Subcutaneous adipose tissue (tissue), 4 donors: ENCODE measurements at places on chromosomes 2 and 18. TPM values are rescaled to one million over a fixed set of nuclear protein-coding genes. Genes with fewer than 3 reads are reported as not detected.

Gene PDE11A
- total RNA-seq = not detected

Gene TMEM247
- not detected for total RNA-seq

Gene CAPN13
- total RNA-seq = not detected

Gene NGEF
- not detected for total RNA-seq

Gene ACMSD
- total RNA-seq = not detected
